Thymus (tissue), 14 donors: ENCODE measurements at places on chromosomes 1 and 21. TPM values are rescaled to one million over a fixed set of nuclear protein-coding genes. Genes with fewer than 3 reads are reported as not detected.
A peak's percentile ranks its signal among the peaks of the same experiment; 100 is the strongest.

DNA sequence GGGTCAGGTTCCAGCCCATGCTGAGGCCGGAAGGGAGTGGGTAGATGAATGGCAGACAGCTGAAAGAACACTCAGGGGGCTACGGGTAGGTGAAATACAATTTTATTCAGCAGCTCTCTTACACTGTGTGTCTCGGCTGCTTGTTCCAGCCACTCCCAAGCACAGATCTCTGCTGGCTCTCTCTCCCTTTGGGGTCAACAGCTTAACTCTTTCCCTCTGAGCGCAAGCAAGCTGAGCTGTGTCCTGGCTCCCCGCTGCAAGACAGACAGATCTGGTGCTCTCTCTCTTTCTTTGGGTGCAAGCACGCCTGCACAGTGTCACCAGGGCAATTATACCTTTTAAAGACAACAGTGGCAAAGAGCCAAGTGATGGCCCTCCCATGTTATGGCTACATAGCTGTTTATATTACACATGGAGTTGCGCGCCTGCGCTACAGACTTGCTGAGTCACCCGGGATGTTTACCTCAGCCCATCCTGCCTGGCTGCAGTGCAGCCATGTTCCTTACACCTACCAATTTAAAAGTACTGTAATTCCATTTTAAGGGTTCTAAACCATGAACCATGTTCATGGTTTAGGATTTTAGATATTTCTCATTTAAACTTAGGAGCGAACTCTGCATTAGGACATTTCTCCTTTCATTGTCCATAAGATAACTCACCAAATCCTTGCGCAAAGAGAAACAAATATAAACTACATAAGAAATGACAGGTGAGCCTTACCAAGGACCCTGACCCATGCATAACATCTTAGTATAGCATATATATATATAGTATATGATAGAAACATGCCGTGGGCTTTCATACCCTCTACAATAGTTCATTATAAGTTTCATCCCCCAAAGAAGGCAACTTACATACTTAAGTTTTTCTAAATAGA is 396.5 kb downstream of the SMYD3 start:
- DNase-seq, result no peak

DNA sequence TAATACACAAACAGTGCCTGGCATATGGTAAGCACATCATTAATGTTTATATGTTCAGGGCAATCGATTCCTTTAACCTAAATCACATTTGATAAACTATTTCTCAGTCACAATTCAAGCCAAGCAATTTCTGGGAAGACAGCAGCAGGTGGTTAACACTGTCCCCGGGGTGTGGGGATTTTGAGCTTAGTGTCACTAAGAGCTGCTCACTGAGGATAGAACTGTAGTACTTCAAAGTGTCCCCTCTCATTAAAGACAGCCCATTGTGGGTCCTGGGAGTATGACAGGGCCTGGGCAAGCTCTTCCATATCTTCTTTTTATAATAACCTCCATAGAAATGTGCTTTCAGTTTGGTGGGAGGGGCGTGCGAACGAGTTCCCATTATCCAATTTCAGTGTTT is 8.4 kb upstream of the GALNT2 start:
- no peak for DNase-seq

DNA sequence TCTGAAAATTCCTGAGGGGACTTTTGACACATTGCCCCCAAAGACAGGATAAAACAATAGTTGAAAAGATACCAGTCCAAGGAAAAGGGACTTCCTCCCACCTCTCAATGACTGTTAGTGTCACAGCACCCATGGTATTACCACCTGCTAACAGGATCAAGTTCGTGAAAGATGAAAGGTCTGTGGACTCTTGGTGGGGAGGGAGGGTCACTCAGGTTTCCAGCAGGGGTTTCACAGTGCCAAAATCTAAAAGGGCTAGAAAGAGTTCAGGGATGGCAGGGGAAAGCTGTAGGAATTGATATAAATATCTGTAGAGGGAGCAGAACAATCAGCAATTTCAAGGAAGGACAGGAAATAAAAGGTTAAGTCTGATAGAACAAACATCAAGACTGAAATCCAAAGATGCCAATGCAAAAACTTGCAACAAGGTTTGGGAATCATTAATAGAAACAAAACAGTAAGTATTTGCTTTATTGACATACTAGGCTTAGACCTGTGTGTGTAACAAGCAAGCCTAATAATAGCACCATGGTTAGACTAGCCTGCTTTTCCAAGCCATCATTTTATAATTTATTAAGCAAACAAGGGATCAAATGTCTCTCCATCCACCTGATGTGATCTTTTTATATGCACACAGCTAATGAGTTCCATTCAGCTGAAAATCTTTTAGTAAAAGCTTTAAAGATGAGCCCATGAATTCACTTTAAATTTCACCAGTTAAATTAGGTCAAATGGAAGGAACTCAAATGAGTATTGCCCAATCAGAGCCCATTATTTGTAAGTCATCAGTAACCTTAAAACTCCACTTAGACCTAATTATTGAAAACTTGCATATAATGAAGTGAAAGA is 3.7 kb downstream of the MCL1 start:
- no peak for DNase-seq

The GPR153 gene
- 5.6 TPM for polyA plus RNA-seq

DNA sequence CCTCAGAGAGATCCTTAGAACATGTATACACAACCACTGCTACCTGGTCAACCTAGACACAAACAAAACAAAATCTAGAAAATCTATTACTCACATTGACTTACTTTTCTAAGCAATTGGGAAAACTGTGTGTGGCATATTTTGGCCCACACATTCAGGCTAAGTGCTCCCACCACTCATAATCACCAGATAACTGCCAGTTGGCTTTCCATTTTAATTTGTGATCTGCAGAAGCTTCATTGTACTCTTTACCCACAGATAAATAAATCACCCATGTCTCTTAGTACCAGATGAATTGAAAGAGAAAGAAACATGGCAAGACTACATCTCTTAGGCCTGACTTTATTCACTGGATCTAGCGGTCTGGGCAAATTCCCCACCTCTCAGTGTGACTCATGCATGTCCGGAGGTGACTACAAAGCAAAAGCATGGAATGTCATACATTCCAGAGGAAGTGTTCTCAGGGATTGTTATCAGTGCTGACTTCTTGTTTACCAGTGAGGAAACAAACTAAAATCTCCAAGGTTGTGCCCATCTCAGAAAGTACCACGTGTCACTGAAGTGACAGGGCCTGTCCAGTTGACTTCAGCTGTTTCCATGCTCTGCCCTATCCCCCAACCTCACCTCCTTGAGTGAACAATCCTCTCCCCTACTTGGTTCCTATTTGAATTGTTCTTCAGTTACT is 52.4 kb upstream of the BCL10 start:
- no peak for DNase-seq

- no peak for DNase-seq
Observed at GRCh38 chr1:205518661-205519540, 14.4 kb downstream of the CDK18 start.

The BNIPL gene
- 6.2 TPM for polyA plus RNA-seq

The AGBL4 gene
- polyA plus RNA-seq, result 0.18 TPM

DNA sequence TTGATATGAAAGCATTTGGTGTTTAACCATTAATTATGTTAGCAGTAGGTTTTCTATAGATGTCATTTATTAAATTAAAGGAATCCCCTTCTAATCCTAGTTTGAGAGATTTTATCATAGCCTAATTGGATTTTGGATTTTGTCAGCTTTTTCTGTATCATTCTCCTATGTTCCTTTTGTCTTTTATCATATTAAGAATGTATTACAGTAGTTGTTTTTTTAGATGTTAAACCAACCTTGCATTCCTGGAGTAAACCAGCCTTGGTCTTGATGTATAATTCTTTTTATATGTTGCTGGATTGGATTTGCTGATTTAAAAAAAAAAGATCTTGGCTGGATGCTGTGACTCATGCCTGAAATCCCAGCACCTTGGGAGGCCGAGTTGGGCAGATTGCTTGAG is 5.6 kb downstream of the SETDB1 start:
- DNase-seq, result no peak

The AXDND1 gene
- 1.3 TPM for polyA plus RNA-seq

GRCh38 chr1:66947267-66947666 is 22.5 kb downstream of the MIER1 start:
- no peak for DNase-seq

The KIRREL1 gene
- 3.4 TPM for polyA plus RNA-seq

DNA sequence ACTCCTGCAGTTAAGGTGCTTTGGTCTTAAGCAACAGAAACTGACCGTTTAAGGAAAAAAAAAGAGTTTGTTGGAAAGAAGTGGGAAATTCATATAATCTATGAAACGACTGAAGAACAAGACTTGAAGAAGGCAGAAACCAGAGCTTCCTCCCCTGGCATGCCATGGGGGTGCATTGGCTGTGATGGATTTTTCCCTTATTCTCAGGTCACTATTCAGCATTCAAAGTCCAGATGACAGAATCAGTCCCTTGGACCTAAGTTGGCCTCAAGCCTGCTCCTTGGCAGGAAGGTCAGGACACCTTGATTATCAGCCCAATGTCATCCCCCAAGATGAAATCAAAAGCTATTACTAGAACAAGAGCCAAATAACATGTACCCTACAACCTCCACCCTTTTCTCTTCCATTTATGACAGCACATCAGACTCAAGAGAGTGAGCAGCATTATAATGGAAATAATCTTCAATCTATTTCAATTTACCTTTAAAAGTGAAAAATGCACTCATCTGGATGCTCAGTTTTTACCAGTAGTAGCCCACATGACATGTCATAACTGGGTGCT is 15.8 kb upstream of the TMEM9 start:
- no peak for DNase-seq

DNA sequence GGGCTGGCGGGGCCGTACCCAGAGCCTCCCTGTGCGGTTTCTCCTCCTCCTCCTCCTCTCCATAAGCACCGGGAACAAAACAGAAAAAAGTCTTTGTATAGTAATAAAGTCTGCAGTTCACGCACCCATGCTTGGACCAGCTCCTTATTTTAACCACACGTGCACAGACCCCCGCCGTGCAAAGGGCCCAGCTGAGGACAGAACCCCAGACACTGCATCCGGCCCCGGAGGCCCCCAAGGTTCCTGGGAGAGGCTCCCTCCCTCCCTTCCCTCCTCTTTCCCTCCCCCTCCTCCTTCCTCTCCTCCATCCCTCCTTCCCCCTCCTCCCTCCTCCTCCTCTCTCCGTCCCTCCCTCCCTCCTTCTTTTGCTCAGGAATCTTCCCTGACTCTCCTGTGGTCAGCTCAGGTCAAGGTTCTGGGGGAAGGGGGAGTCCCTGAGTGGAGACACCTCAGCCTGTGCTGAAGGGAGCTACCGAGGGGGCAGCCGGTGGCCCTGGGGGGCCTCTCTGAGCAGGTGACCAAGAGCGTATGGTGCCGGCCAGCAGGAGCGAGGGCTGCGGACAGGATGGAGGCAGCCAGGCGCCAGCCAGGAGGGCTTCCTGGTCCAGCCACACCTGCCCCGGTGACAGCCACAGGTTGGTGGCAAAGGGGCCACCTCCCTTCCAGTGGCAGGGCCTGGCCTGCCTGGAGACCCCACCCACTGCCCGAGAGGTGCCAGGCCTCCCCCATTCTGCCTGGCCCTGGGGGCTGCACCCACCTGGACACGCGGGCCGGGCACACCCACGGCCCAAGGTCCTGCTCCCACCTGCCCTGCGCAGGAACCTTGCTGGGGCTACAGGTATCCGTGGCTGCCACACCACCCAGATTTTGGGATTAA is 3.2 kb upstream of the TTLL10 start:
- no peak for DNase-seq

- no peak for DNase-seq
Observed at GRCh38 chr1:57576756-57577155, 152.9 kb upstream of the DAB1 start.

- no peak for DNase-seq
Observed at GRCh38 chr1:40712997-40713396, 21.5 kb downstream of the NFYC start.

DNA sequence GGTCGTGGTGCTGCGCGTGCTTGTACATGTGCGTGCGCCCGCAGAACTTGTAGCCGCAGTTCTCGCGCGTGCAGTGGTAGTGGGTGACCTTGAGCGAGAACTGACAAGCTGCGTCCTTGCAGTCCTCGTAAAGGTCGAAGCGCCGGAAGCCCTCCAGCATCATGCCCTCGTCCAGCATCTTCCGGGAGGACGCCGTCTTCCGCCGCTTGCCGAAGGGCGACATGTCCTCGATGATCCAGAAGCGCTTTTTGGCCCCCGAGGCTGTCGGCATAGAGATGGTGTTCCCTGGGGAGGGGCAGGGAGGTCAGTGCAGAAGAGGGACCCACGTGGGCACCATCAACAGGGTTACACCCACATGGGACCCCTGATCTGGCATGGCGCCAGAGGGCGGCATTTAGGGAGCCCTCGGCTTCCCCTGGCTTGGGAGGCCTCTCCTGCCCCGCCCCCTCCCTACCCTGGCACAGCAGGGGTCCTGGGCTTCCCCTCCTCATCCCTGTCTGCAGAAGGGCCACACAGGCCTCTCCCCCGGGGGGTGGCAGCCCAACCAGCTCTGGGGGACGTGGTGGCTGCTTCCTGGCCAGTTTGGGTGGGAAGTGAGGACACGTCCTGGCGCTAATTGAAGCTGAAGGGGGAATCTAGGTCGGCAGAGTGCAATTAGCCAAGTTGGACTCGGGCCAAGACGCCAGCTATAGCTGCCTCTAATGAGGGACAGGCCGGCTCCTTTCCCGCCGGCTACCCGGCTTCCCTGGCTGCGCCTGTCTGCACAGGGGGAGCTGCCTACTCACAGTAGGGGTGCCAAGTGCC is 156.5 kb downstream of the CASZ1 start:
- no peak for DNase-seq

- DNase-seq, result no peak
Observed at GRCh38 chr1:44220001-44220751, 6.9 kb downstream of the DMAP1 start.

GRCh38 chr1:68141071-68142021 is 90.9 kb upstream of the DIRAS3 start:
- DNase-seq, result no peak

The THEM5 gene
- polyA plus RNA-seq, result 1.5 TPM

DNA sequence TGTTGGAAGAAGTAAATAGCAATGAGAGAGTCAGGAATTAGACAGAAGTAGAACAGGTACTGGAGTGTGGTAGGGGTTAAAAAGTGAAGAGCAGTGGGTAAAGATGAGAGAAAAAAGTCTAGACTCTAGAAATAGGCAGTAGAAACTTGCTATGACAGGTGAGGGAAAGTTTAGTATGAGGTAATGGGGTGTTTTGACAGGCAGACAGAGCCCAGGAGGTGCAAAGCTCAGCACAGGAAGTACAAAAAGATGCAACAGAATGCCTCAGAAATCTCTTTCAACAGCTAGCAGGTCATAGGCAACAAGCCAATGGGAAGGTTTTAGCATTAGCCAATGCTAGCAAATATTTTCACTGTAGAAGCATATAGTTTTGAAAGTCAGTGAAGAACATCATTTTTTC is 319.1 kb upstream of the SGIP1 start:
- DNase-seq, result peak; percentile 64

The KCNJ9 gene
- polyA plus RNA-seq, result 0.09 TPM

GRCh38 chr1:38834937-38835827 is 24.4 kb downstream of the RRAGC start:
- peak; percentile 66 for DNase-seq

GRCh38 chr1:204286831-204287421 is 72.8 kb downstream of the PLEKHA6 start:
- DNase-seq, result no peak

- DNase-seq, result no peak
Observed at GRCh38 chr1:125087247-125087646, 3902.5 kb downstream of the SRGAP2C start.
